Thyroid gland (tissue), 4 donors: ENCODE measurements at places on chromosomes 13 and 19. TPM values are rescaled to one million over a fixed set of nuclear protein-coding genes. Genes with fewer than 3 reads are reported as not detected.

IGFLR1 gene
- 5.2 TPM for total RNA-seq

NTF4 gene
- total RNA-seq: not detected

DCLK1 gene
- 11.9 TPM for total RNA-seq

ZNF835 gene
- 6.8 TPM for total RNA-seq

TYROBP gene
- 10.1 TPM for total RNA-seq

GPC5 gene
- total RNA-seq: 1.2 TPM

S1PR2 gene
- total RNA-seq: 9.8 TPM

COL4A1 gene
- total RNA-seq: 125 TPM

GRCh38 chr19:5387472-5387871 lies 46.9 kb upstream of the PTPRS start:
- no peak for DNase-seq

DNA sequence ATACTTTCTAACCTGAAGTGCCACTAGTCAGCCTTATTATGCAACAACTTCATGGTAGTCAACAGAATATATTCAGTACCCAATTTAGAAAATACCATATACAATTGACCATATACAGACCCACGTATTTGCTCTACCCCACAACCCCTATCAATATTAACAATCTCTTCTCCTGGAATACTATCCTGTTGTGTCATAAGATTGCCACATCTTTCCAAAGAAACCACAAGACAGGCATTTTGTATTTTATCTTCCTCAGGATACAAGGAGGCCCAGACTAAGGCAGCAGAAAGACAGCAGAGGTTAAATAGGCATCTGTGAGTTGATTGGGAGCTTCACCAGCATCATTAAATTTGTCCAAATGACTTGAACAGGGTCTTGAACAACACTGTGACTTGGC lies 4.5 kb downstream of the SPART start:
- no peak for DNase-seq

GRCh38 chr13:98691360-98691759 lies 61.1 kb downstream of the SLC15A1 start:
- DNase-seq: no peak

- no peak for DNase-seq
These were observed 4.2 kb downstream of the TUBGCP3 start for GRCh38 chr13:112583592-112584277.

- DNase-seq: no peak
These were observed 68.2 kb downstream of the LATS2 start for GRCh38 chr13:20993211-20993610.

DNA sequence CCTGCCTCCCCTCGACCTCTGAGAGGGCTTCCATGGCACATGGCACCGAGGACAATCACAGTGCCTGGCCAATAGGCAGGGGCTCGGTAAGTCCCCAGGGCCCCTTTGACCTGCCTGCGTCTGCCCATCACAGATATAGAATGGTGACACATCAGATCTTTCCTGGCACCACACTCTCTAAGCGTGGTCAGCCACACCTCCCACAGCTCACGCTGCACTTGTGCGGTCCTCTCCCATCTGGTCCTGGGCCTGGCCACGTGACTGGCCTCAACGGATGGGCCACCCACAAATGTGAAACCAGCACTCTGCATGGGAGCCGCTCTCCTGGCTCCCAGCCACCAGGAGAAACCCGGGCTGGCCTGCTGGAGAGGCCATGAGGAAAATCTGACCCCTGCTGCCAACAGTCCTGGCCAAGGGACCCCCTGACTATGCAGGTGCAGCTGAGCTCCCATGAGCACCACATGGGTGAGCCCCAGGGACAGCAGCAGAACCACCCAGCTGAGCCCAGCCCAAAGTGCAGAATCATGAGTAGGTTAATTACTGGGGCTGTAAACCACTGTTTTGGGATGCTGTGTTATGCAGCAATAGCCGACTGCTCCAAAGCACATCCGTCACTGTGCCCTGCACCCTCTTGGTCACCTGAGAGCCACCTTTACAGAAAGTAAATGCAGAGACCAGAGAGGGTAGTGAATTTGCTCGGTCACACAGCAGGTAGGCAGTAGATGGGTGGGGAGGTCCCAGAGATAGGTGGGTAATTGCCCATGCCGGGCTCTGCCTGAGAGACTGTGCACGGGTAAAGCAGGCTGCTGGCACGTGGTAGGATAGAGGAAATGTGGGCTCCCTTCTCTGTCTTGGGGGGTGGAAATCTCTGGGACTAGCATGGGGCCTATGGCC lies 9.7 kb upstream of the MEF2B start:
- DNase-seq: no peak

GRCh38 chr19:45766296-45766868 lies 2.7 kb downstream of the SIX5 start:
- no peak for DNase-seq

GRCh38 chr13:105972306-105972721 lies 563.1 kb downstream of the EFNB2 start:
- DNase-seq: no peak

- DNase-seq: no peak
These were observed 27.4 kb upstream of the SCEL start for GRCh38 chr13:77507931-77508776.

DNA sequence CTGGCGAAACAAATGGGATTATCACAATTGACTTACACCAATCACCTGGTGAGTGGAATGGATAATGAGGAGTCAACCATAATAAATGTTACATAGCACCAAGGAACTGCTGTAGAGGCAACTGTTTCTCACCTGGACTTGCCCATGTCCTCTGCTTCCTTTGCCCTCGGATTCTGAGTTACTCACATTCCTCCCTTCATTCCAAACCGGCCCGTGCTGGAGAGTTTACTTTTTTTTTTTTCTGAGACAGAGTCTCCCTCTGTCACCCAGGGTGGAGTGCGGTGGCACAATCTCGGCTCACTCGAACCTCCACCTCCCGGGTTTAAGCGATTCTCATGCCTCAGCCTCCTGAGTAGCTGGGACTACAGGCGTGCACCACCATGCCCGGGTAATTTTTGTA lies 41.5 kb upstream of the TSC22D1 start:
- DNase-seq: no peak

DNA sequence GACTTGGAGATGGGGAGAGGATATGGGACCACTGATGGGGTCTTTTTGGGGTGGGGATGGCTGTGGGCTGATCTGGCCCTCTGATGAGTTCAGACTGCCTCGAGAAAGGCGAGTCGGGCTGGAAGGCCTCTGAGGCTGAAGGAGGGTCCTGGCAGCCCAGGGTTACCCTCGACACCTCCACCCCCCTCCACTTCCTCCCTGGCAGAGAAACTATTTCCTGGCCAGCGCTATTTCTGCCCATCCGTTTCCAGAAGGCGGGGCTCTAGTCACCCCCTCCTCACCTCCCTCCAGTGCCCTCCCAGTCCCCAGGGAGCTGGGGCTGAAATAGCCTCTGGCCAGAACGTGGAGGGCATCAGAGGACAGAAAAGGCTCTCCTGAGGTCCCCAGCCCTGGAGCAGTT lies 9.7 kb downstream of the EXOC3L2 start:
- DNase-seq: no peak

GRCh38 chr13:33471204-33471603 lies 185.6 kb upstream of the STARD13 start:
- no peak for DNase-seq
